Astrocyte of the hippocampus (primary cell): ENCODE measurements at places on chromosomes 1 and 21.
A peak's percentile ranks its signal among the peaks of the same experiment; 100 is the strongest.

GRCh38 chr1:234170622-234171021 lies 202.6 kb upstream of the COA6 start:
- peak; percentile 22 for DNase-seq

GRCh38 chr1:244778344-244778743 lies 57.1 kb upstream of the COX20 start:
- DNase-seq: peak; percentile 74

DNA sequence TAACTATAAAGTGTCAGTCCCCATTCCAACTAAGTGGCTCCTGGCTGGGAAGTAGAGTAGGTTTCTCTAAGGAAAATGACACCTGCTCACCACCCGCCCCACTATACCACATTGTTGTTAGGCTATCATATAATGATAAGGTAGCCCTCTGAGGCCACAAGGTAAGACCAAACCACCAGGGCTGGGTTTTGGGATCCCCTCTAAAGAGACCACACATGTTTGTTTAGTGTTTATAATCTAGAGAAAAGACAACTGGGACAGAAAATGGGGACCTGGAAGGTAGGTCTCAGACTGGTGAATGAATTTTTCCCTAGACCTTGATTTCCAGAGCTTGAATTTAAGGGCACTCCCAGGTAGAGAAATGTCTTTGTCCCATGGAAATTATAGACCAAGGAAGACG lies 15.2 kb downstream of the AKIRIN1 start:
- DNase-seq: no peak

DNA sequence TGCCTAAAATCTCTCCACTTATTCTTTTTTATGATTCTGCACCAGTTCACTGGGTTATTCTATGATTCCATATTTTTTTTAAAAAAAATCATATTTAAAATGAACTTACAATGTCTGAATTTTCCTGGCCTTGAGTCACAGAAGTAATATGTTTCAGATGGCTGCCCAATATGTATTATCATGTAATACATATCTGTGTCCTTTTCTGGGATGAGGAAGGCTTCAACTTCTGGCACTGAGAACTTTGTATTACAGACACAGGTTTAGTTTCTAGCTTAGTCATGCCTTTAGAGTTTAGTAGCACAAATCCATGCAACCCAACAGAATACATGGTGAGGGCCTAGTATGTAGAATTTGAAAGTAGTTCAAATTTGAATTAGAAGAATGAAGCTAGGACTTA lies 7.8 kb upstream of the HSD17B7 start:
- no peak for DNase-seq

- no peak for DNase-seq
Measured at GRCh38 chr1:115210302-115210711, 121.0 kb upstream of the TSPAN2 start.

- no peak for DNase-seq
Measured at GRCh38 chr1:6674771-6675170, 26.8 kb downstream of the DNAJC11 start.

DNA sequence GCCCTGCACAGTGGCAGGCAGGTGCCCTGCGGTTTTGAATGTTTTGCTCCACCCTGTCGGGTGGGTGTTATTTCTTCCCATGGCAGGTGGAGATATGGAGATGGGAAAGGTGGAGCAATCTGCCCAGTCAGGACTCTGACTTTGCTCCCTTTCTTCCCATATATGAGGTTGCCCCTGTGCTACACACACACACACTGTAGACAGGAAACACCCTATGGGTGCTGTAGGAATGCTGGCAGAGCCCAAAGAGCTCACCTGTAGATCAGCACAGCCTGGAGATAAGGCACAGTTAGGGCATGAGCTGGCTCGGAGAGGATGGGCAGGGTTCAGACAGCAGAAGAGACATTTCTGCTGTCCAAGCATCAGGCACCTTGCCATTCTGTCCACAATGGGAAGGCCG lies 246.0 kb upstream of the AJAP1 start:
- no peak for DNase-seq

DNA sequence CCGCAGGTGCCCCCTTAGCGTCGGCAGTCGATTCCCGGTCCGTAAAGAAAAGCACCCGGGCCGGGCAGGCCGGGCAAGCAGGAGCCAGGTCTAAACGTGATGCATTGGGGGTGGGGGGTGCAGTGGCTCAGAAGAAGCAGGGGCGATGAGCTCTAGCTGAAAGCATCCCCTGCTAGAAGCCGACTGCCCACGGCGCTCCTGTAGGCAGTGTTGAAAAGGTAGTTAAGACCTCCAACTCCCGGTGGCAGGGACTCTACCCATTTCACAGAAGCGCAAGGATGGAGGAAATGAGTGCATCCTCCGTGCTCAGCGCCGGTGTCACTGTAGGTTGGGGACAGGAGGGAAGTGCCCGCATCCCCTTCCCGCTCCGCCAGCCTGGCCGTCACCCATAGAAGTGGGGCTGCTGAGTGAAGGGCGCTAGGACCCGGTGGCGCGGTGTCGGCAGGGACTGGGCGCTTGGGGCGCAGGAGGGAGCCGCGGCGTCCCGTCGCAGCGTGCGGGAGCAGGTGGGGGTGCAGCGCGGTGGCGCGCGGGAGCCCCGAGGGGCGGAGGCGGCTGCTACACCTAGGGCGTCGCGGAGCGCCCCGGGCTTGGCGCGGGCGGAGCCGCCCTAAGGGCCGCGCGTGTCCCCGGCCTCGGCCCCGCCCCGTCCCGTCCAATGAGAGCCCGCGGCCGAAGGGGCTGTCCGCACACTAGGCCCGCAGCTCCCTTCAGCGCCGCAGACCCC lies at the start of gene WNT2B:
TSS of gene WNT2B (plus strand) at position 688 of the 727 bp plus-strand sequence. CDS start 298 bp downstream, outside the sequence.
- peak; percentile 62 for DNase-seq

- no peak for DNase-seq
Measured at GRCh38 chr1:172391976-172392375, 28.5 kb upstream of the C1orf105 start.

GRCh38 chr1:228337711-228338520 lies 68.7 kb downstream of the TRIM11 start:
- no peak for DNase-seq

DNA sequence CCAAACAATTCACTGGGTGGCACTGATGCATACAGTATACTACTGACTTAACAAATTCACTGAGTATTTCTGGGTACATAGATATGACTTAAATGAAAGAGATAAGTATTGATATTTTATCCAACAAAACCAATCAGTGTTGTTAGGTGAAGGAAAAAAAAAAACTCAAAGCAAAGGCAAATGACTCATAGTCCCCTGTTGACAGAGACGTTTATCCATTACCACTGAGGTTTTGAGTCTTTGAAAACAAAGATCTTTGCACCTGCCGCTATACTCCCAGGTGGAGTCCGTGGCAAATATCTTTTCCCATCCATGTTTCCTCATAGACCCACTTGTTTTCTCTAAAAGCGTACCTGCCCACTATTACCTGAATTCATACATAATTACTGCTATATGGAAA lies 18.4 kb downstream of the DYNLT5 start:
- no peak for DNase-seq

DNA sequence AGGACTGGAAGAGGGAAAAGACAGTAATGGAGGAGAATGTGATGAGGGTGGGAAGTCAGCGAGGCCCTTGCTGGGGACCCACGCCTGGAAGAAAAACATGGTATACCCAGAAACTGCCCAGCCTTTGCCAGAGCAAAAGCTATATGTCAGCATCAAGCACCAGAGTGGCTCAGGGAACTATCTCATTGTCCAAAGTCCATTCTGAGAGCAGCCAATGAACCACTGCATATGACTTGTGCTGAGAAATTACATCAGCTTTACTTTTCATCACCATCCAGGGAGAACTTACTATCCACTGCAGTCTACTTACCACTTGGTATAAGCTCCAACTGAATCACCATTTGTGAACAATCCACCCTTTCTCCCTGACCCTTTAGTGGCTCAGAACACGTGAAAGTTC lies 148.1 kb downstream of the TTLL7 start:
- no peak for DNase-seq
